ENCODE measurements at places on chromosomes 7 and 10.
A peak's percentile ranks its signal among the peaks of the same experiment; 100 is the strongest.

GRCh38 chr10:36280890-36281499 lies 638.9 kb upstream of the FZD8 start:
- no peak for DNase-seq

- DNase-seq, result no peak
Observed at GRCh38 chr10:126135177-126135576, 238.8 kb downstream of the FANK1 start.

DNA sequence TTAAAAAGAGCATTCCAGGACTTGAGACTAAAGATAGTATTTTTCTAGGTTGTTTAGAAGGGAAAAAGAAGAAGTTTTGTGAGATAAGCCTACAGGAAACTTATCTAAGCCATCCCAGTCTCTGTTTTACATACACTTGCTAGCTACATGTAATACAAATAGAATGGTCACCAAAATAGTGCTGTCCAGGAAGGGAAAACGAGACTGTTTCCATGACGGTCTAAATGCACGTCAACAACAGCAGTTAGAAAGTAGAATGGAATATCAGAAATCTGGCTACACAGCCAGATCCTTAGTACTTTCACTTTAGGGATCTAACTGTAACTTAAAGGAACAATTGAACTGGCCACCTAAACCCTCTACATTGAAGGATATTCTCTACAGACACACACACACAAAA lies 117.6 kb downstream of the TSPAN12 start:
- DNase-seq, result no peak

- no peak for DNase-seq
Observed at GRCh38 chr10:131178521-131179331, 132.8 kb downstream of the TCERG1L start.

DNA sequence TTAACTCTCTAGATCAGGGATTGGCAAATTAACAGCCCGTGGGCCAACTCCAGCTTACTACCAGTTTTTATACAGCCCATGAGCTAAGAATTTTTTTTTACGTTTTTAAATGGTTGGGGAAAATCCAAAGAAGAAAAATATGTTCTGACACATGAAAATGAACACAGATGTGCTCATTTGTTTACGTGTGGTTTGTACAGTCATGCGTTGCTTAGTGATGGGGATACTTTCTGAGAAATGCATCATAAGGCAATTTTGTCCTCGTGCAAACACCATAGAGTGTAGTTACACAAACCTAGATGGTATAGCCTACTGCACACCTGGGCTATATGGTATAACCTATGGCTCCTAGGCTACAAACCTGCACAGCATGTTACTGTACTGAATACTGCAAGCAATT lies 8.3 kb upstream of the SMKR1 start:
- no peak for DNase-seq

GRCh38 chr7:143205560-143206293 lies 16.1 kb upstream of the TAS2R40 start:
- no peak for DNase-seq

GRCh38 chr10:79493806-79494205 lies 18.5 kb upstream of the EIF5AL1 start:
- DNase-seq, result no peak

GRCh38 chr7:10300577-10300976 lies 673.1 kb upstream of the PHF14 start:
- DNase-seq, result no peak

GRCh38 chr7:43119371-43120075 lies 7.1 kb downstream of the HECW1 start:
- DNase-seq, result no peak

- no peak for DNase-seq
Observed at GRCh38 chr10:131859341-131860020, 41.3 kb upstream of the PPP2R2D start.

- DNase-seq, result no peak
Observed at GRCh38 chr10:8873310-8873709, 818.8 kb downstream of the GATA3 start.

- no peak for DNase-seq
Observed at GRCh38 chr7:13290975-13291374, 603.5 kb downstream of the ARL4A start.

- DNase-seq, result no peak
Observed at GRCh38 chr10:60270426-60270825, 119.2 kb downstream of the ANK3 start.

DNA sequence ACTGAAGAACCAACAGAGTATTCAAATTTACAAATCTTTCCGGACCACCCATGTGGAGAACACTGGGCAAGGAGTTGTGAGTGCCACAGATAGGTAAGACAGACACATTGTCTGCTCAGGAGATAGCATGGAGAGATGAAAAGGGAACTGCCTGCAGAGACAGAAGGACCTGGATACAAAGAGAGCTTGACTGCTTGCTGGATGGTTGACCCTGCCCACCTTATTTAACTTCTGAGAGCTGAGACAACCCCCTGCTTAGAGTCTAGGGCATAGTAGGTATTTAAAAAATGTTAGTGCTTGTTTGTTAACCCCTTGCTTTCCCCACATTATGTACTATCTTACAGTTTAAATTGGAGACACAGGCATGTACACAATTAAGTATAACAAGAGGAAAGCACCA lies 314.1 kb downstream of the THSD7A start:
- no peak for DNase-seq

DNA sequence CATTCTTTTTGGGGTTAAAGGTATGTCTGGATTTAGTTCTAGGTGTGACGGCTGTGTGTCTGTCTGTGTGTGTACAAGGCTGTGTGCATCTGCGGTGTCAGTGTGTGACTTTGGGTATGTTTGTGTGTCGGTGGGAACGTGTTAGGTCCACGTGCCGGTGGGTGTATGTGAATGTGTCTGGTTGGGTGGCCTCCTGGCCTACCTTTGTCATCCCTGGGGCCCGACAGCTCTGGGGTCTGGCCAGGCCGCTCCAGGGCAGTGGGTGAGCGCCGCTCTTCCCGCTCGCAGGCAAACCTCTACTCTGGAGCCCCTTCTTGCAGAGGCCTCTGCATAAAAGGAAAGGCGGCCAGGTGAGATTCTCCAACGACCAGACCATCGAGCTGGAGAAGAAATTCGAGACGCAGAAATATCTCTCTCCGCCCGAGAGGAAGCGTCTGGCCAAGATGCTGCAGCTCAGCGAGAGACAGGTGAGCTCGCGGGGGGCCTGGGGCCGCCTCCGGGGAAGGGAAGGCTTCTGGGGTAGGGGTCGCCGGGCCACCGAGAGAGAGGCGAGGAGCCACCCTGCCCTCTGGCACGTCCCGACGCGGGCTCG lies 2.4 kb downstream of the HHEX start:
- peak; percentile 71 for DNase-seq

GRCh38 chr7:10724449-10724848 lies 249.2 kb upstream of the PHF14 start:
- DNase-seq, result no peak

GRCh38 chr10:89171263-89171872 lies 35.7 kb downstream of the CH25H start:
- DNase-seq, result no peak

DNA sequence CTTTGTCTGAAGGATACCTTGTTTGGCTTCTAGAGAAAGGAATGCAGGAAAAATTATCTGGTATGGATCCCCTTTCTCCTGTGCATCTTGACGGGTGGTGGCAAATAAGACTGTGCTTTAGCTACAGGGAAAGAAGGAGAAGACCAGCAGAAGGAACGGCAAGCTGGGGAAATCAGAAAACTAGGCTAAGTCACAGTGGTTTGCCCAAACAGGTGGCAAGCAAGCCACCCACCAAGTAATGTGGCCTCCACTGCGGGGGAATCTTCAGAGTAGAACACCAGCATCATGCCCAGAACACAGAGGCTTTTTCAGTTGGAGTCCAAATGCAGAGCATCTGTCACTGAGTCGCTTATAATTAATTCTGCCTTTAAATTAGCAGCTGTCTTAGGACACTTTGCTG lies 282.8 kb downstream of the PHF14 start:
- no peak for DNase-seq

- DNase-seq, result peak; percentile 80
Observed at GRCh38 chr7:27101171-27101956, 1.1 kb downstream of the HOXA2 start.

- DNase-seq, result no peak
Observed at GRCh38 chr10:95293631-95294030, 2.8 kb upstream of the PDLIM1 start.

DNA sequence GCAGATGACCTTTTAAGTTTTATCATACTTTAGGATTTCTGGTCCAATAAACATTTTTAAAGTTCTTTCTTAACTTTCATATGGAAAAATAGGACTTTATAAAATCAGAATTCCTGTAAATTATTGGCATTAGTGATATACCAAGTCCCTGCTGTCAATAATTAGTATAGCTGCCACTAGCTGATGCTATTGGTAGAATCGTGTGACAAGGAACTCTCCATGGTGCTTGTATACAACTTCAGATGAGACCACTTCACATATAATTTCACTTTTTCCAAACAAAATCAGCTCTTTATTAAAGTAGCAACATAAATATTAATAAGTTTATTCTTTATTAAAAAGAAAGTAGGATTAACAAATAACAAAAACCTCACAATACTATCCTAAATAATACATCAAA lies 49.9 kb downstream of the ZNF800 start:
- no peak for DNase-seq

DNA sequence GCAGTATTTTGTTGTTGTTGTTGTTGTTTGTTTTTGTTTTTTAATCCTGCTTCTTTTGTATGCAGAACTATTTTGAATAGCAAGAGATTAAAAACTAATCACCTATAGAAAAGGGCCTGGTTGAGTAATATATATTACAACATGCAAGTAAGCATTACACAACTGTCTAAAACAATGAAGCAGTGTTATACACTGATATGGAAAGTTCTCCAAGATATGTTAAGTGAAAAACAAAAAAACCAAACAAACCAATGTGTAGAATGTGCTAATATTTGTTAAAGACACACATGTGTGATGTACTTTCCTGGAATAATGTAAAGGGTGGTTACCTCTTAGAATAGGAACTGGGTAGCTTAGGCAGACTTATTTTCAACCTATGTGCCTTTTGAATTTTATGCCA lies 117.4 kb downstream of the ZNF365 start:
- no peak for DNase-seq

- DNase-seq, result no peak
Observed at GRCh38 chr10:111747751-111748150, 435.8 kb downstream of the GPAM start.

- DNase-seq, result no peak
Observed at GRCh38 chr7:4862156-4862555, 326 bp upstream of the PAPOLB start.

GRCh38 chr10:103265717-103266329 lies 11.1 kb upstream of the INA start:
- DNase-seq, result peak; percentile 39

DNA sequence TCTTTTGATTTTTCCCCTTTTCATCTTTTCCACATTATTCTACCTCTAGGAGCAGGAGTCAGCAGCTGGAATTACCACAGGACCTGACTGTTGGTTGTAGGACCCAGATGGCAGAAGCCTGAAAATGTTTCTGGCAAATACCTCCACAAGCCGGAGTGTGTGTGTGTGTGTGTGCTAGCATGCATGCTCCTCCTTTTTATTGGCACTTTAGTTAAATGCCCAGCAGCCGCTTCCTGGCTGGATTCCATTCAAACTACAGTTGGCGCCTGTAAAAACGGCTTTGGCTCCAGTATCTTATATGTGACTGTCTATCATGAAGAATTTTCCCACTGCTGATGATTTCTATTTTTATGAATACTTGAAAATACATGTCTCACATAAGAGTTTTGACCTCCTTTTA lies 319.7 kb upstream of the SP4 start:
- no peak for DNase-seq

DNA sequence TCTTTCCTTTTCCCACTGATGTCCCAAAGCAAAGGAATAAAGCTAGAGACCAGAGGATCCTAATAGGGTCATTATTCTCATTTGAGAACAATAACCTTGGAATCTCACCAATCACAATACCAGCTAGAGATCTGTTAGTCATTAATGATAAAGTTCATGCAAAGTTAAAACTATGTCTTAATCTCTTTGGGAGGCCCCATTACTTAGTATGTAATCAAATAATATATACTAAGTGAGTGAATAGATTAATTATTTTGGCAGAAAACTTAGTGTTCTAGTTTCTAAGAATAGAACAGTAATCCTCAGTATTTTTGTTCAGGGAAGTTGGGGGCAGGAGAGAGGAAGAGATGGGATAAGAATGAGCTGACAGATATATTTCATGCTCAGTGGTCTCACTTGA lies 227.2 kb downstream of the MTERF1 start:
- no peak for DNase-seq

GRCh38 chr7:31190906-31191305 lies 138.8 kb downstream of the ADCYAP1R1 start:
- no peak for DNase-seq

DNA sequence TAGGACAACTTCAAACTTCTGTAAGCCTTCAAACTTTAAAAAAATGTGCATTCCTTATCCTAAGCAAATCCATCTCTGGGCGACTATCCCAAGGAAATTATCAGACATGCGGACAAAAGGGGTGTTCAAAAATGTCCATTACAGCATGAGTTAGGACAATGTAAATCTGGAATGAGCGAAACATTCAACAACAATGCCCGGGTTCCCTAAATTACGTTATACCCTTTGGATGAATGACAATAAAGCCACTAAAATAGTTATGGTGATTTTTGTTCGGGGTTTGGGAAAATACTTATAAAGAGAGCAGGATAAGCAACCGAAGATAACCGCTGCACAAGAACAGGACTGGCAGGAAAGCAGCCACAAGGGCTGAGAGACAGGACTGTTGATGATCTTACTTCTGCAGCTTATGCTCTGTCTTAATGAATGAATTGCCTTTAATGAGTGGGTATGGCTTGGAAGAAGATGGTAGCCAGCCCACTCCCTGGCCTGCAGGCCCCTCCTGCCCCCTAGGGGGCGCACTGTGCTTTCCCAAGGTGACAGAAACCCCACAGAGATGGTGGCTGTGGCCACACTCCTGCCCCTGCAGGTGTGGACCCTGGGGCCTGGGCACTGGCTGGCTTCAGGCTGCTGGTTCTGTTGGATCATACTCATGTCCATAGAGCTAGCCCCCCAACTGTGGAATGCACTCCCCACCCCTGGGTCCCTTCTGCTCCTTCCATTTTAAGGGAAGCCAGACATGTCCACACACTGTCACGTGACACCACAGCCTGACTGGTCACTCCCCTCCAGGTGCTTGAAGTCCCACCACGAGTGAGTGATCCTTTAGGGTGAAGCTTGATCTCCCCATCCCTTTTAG lies 45.0 kb downstream of the ZCCHC24 start:
- no peak for DNase-seq

DNA sequence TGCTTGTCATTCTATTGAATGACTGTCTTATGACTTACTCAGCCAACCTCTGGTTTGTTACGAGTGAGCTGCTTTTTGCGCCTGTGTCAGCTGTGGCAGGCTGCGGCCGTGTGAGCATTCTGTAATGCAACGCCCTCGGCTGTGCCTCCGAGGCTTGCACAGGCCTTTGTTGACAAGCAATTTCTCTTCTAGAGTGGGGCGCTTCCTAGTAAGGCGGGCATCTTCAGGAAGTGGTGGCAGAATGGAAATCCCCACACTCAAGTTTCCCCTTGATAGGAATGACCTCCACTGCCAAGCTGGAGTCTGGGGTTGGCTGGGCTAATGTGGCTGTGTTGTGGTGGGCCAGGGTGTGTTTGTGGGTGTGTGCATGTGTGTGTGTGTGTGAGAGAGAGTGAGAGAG lies 20.2 kb upstream of the TMEM178B start:
- DNase-seq, result peak; percentile 17

GRCh38 chr10:31426401-31426800 lies 107.4 kb downstream of the ZEB1 start:
- no peak for DNase-seq

All from retina (tissue), 1 donor.